ENCODE measurements at places on chromosomes 11 and 22.
A peak's percentile ranks its signal among the peaks of the same experiment; 100 is the strongest.

DNA sequence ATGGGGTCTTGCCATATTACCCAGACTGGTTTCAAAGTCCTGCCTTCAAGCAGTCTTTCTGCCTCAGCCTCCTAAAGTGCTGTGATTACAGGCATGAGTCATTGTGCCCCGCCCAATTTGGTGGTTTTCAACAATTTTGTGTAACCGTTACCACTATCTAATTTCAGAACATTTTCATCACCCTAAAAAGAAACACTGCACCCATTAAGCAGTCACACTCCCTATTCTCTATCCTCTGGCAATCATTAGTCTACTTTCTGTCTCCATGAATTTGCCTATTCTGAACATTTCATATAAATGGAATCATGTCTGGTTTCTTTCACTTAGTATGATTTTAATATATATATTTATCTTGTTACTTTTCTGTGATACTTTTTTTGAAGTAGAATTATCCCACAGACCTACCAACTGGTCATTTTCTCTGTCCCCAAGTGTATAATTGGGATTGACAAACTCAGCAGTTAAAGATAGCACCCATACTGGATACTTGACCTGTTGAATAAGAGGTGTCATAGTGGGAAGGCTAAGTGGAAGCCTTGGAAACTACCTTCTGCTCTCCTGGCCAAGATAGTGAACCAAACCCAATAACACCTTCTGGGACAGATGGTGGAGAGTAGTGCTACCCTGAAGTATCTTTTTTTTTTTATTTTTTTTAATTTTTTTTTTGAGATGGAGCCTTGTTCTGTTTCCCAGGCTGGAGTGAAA, 64.8 kb downstream of the STIM1 start:
- peak; percentile 83 for DNase-seq

DNA sequence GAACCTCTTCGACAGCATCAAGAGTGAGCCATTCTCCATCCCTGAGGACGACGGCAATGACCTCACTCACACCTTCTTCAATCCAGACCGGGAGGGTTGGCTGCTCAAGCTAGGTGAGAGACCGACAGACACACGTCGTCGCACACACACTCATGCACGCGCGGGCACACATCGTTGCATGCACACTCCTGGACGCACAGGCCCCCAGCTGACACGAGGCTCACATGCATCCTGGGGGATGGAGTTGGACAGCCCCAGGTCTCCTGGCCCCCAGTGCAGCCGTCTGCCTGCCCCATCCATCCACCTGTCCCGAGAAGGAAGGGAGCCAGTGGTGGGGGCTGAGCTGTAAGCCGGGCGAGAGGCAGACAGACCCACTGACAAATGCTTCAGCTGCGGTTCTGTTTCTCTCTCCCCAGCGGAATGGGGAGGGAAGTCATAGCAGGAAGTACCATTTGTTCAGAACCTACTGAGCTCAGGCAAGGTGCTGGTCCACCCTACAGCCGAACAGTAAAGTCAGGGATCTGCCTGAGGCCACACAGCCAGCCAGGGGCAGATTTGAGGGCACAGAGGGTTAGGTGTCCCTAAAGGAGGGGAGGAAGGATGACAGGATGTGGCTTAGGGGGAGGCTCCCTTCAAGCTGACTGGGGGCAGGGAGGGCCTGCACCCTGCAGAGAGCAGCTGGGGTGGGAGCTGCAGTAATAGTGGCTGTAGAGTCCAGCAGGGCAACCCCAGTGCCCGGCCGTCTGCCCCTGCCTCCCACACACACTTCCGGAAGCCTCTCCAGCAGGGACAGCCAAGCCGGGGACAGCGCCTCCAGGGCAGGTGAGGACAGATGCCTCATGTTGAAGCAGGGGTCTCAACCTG, 27.1 kb downstream of the CYTH4 start:
- no peak for DNase-seq

GRCh38 chr11:30406978-30407762, 84.3 kb downstream of the ARL14EP start:
- no peak for DNase-seq

DNA sequence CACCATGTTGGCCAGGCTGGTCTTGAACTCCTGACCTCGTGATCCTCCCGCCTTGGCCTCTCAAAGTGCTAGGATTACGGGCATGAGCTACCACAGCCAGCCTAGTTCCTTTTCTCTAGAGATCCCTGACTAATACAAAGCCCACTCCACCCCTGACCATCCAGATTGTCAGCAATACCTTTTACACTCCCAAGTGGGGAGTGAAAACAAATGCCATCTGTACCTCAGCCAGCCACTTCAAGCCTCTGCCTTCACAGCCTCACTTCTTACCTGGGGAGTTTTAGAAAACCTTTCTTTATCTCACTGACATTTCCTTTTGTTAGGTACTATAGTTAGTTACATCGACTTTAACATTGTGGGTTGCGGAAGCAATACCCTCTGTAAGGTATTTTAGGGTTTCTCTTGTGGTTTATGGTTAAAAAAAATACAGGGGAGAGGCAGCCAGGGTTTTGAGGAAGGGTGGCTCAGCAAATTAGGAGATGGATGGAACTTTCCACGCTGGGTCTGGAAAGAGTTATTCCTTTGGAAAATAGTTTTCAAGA, 8.9 kb downstream of the TOM1 start:
- no peak for DNase-seq

GRCh38 chr11:16136792-16137390, 219.5 kb downstream of the SOX6 start:
- no peak for DNase-seq

DNA sequence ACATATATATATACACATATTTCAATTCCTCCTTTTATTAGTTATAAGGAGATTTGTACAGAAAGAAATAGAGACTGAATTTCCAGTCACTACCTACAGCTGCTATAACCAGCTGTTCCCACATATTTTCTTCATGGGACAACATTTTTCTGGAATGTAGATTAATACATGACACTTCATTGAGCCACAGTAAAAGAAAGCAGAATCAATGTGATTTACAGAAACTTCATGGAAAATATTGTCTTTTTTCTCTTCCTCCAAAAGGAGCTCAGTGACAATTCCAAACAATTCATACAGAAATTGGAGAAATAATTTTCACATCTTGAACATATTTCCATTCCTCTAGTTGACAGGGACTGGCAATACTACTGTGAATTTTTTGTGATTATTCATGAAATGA, 249.2 kb downstream of the DLG2 start:
- DNase-seq: no peak

DNA sequence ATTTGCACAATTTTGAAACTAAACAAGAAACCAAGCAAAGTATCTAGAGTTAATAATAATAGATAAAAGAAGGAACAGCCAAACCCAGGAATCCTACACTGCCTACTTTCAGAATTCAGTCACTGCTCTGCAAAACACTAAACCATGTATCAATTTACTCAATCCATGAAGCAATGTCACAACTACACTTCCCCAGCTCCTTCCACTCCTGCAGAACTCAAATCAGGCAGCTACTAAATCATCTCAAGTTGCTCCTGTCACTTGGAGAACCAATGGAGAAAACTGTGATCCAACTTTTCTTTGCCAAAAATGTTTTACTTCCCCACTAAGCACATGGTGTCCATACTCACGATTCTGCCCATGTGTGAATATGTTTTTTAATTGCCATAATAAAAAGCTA, 24.9 kb upstream of the C11orf58 start:
- no peak for DNase-seq

GRCh38 chr11:117752721-117753237, 44.2 kb downstream of the DSCAML1 start:
- DNase-seq: no peak

DNA sequence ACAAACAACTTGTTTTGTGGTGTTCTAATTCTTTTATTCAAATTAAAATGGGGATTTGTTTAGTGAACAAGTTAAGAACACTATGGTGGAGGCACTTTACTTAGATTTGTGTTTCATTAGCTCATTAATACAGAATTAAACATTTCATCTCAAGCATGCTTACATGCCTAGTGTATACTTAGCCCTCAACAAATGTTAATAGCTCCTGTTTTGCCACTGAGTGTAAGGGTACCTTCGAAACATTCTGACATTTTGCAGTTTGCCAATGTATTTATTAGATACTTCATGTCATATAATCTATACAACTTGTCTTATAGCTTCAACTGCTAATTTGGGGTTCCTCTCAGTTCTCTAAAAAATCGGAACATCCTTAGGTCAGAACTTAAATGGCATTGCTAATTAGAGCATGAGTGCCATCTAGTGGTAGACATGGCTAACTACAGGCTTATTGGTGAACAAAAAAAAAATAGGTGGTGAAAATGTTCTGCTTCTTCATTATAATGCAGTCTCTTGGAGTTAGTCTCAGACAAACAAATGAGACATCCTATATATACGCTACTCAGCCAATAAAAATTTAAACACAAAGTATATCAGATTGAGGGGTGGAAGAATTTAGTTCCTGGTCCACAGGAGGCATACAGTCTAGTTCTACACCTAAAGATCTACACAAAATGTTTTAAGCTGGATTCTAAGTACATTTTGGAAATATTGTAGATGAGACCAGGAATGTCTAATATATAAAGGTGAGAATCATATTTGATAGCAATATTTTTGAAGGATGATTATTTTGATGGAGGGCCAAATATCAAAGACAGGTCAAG, 4.9 kb upstream of the CNTN5 start:
- DNase-seq: peak; percentile 23

DNA sequence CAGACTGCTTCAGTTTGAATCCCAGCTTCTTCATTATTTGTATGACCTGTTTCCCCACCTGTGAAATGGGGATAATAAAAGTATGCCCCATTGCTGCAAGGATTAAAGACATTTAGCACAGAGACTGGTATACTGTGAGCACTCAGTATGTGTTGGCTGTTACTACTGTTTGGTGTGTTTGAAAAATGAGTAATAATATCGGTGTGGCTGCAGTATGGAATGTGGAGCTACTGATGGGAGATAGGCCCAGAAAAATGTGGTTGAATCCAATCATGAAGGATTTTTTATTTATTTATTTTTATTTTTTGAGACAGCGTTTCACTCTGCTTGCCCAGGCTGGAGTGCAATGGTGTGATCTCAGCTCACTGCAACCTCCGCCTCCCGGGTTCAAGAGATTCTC, 9.1 kb upstream of the C1QTNF4 start:
- DNase-seq: no peak

DNA sequence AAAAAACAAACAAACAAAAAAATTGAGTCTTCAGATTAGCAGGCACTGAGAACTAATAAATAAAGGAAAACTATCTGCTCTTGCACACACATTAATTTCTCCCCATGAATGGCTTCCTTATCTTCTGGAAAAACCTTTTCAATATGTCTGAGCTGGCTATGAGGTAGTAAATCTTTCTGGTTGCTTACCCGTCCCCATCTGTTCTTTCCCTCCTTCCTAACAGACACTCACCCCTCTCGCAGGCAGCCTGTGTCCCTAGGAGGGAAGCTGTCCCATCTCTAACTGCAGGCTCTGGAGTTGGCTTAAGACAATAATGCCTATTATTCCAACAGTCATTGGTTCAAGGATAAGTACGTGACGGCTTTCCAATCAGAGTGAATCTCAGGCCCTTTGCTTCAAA, 8.2 kb upstream of the SCUBE2 start:
- no peak for DNase-seq

- DNase-seq: peak; percentile 90
These were observed 21.0 kb upstream of the GDPD4 start for GRCh38 chr11:77322506-77322905.

DNA sequence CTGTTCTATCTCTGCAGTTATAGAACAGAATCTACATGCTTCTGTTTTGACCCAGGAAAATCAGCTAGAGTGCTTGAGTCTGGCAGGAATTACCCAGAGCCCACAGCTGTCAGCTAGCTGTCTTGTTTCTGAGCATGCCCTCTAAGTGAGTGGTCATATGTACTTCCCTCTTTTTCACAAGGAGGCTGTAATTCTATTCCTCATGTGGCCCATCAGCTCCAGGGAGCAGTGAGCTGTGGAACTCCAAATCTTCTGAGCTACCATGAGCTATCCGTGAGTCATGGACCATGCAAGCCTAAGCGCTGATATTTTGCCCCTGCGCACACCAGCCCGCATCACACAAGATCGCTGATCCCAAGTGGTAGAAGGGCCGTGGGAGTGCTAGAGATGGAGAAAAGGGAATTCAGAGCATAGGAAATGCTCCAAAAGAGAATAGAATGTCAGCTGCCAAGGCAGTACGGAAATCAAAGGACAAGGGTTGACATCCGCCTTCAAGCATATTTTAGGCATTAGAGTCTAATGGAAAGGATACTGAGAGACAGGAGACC, 5.4 kb downstream of the FJX1 start:
- peak; percentile 56 for DNase-seq

DNA sequence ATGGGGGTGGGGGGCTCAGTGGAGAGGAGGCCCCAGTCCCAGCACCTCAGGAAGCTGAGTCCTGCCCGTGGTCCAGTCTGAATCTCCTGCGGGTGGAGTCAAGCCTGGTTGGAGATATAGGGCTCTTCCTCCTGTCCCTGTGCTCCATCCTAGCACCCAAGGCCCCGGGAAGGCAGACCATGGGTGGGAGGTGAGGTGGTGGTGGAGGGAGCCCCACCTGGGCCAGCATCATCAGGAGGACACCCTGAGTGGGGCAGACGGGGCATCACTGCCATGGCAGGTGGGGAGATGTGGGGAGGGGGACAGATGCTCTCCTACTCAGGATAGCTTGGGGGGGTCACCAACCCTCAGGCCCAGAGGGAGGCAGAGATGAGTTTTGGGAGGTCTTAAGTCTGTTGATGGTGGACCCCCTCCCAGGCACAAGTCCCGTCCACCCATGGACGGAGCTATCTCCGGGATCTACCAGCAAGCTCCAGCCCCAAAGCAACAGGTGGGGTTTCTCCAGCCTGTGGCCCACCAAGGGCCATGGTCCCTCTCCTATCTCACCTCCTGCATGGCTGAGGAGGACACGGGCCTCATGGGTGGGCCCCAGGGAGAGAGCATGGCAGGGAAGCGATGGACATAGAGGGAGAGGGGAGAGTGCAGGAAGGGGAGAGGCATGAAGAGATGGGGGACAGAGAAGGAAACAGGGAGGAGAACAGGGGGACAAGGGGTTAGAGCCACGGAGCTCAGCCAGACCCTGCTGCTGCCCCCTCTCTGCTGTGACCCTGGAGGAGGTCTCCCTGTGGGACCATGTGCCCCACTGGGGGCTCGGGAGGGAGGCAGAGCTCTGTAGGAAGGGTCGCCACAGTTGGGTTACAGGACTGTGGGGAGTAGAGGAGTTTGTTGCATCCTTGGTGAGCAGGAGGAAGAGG, 1.3 kb downstream of the MRGPRE start:
- DNase-seq: no peak

Measured in fibroblast of gingiva (primary cell).